ENCODE measurements at places on chromosomes 7 and 10.

GRCh38 chr10:91287912-91288311, 67.4 kb downstream of the PCGF5 start:
- no peak for DNase-seq

DNA sequence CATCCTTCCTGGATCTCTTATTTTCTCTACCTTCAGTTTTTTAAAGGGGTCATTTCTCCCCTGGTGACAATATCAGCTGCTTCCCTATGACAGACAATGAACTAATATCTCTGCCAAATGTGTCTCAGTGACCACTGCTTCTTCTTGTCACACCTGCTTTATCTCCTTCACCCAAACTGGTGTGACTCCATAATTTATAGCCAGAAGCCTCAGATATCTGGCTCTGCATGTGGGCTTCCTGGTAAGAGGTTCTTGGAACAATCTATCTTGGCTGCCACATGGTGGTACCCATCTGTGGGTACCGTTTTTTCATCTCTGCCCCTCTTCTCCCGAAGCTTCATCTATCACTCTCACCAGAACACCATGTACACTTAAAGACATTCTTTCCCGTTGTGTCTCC, 37.0 kb downstream of the CPVL start:
- DNase-seq = no peak

DNA sequence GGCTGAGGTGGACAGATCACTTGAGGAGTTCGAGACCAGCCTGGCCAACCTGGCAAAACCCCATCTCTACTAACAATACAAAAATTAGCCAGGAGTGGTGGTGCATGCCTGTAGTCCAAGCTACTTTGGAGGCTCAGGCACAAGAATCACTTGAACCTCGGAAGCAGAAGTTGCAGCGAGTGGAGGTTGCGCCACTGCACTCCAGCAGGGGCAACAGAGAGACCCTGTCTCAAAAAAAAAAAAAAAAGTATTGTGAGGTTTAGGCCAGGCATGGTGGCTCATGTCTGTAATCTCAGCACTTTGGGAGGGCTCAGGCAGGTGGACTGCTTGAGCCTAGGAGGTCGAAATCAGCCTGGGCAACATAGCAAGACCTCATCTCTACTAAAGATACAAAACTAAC, 16.0 kb downstream of the TET1 start:
- no peak for DNase-seq

- peak; percentile 60 for DNase-seq
Measured at GRCh38 chr7:28405662-28406061, 6.7 kb upstream of the CREB5 start.

GRCh38 chr7:72037516-72037915, 374.6 kb downstream of the CALN1 start:
- no peak for DNase-seq

- DNase-seq = no peak
Measured at GRCh38 chr10:47288236-47288635, 11.8 kb upstream of the GDF10 start.

DNA sequence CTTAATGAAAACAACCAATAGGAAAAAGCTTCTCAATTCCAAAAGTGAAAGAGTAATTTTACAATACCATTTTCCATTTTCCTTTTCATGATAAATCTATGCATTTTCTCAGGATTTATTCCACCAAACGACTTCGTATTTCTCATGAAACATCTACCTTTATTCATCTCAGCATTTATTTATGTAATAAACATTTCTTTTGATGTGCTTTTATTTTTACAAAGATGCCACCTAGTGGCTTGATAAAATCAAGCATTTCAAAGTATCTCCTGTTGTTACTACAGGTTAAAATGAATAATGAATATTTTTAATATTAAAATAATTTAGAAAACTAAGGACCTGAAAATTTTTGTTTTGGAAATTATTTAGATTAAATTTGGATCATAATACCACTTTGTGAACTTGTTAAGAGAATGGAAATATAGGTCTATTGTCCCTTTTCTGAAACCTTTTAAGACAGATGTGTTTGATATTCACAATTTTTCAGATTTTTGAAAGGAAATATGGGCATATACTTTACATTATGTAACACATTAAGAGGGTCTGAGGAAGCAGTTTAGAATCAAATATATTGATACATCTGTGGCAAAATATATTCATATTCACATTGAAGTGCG, 2.7 kb upstream of the IQUB start:
- DNase-seq = peak; percentile 40

- DNase-seq = peak; percentile 86
Measured at GRCh38 chr7:78020136-78020873, 221.7 kb downstream of the PHTF2 start.

GRCh38 chr10:71719464-71720201, at the start of gene C10orf105:
TSS of gene C10orf105 (minus strand) at chr10:71719778. CDS start at chr10:71716337, 3,441 bp downstream.
- no peak for DNase-seq

DNA sequence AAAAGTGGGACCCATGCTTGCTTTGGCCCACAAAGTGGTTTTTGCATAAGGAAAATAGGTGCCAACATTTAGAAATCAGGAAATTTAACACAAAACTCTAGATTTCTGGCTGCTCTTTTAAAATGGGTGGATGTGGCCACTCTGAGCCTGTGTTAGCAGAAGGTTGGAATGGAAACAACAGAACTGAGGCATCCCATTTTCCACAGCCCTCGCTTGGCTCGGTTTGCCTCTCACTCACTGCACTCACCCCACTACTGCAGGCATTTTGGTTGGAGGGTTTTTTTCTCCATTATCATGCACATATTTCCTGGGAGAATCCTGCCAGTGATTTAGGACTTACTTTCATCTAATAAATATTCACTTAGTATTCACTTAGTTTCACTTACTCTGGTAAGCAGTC, 178.9 kb downstream of the BICC1 start:
- DNase-seq = no peak

DNA sequence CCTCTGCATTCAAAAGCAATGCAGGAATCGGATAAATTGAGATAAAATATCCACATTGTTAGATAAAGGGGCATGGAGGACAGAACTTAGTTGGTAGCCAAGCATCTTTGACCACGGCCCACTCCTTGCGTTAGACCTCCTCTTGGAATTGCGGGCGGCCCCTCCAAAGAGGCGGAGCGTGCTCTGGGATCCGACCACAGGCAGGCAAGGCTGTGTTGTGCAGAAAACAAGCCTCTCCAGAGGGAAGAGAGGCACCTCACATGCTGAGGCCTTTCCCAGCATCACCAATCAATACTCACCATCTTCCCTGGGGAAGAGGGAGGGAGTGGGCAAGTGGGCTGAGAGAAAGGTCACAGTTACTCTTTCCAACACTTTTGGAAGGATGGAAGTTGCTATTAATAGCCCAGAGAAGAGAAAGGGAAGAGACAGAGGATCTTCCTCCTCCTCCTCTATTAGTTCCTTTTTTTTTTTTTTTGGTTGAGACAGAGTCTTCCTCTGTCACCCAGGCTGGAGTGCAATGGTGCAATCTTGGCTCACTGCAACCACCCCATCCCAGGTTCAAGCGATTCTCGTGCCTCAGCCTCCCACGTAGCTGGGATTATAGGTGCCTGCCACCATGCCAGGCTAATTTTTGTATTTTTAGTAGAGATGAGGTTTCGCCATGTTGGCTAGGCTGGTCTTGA, 49.7 kb upstream of the NRF1 start:
- no peak for DNase-seq

- no peak for DNase-seq
Measured at GRCh38 chr10:110699859-110700468, 55.8 kb downstream of the RBM20 start.

- DNase-seq = peak; percentile 88
Measured at GRCh38 chr7:47724335-47724982, 142.5 kb upstream of the TNS3 start.

DNA sequence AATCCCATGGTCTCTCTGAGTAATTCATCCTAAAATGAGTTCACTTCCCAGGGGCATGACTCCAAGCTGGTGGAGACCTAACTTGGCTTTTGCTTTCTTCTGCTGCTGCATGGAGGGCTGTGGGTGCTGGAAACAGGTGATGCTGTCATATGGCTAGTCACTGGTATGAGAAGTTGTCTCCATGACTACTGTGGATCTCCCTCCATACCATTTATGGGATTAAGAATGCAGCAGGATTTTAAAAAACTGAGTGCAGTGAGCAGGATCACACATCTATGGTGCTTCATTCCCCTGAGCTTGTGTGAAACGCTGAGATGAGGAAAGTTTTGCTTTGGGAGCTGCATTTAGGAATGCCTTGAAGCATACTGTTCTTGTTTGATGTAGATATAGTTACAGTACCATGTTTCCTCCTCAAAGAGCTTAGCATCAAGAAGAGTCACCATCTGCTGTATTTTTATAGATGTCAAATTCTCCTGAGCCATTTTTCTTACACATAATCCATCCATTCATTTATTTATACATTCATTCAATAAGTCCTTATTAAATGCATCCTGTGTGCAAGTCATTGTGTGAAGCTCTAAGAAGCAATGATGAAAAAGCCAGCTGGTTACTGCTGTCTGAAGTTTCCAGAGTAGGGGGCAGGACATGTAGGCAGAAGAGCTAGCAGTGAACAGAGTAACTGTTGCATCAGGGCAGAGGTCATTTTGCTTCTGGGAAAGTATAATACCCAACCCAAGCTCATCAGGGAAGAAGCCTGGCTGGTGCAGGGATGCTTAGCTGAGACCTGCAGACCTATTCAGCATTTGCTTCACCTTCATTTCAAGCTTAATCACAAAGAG, 534.8 kb downstream of the AUTS2 start:
- no peak for DNase-seq

GRCh38 chr7:5703572-5704533, 77.6 kb downstream of the RNF216 start:
- no peak for DNase-seq
